D341Med (cell line): ENCODE measurements at places on chromosomes 4 and X.

- DNase-seq = no peak
Measured at GRCh38 chr4:184439856-184440594, 34.3 kb downstream of the IRF2 start.

DNA sequence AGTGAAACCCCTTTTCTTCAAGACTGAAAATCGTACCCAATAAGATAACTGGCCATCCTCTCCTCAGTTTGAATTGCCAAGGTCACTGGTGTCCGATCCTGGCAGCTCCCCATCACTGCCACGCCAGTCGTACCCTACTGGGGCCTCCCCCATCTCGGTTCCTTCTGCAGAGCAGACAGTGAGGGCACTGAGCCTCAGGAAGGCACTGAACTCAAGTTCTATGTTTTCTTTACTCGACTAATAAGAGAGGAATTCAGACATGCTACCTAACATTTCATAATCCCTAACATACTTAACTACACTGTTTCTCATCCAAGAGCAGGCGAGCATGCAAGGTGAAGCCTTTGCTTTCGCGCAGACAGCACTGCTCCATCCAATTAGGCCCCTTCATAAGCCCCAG lies 23.4 kb downstream of the ZFYVE28 start:
- DNase-seq = no peak

- no peak for DNase-seq
Measured at GRCh38 chrX:9525511-9526248, 60.8 kb downstream of the TBL1X start.

GRCh38 chrX:275967-276580 lies 5.1 kb upstream of the PLCXD1 start:
- DNase-seq = peak; percentile 84
